ENCODE measurements at places on chromosomes 6 and 20.

DNA sequence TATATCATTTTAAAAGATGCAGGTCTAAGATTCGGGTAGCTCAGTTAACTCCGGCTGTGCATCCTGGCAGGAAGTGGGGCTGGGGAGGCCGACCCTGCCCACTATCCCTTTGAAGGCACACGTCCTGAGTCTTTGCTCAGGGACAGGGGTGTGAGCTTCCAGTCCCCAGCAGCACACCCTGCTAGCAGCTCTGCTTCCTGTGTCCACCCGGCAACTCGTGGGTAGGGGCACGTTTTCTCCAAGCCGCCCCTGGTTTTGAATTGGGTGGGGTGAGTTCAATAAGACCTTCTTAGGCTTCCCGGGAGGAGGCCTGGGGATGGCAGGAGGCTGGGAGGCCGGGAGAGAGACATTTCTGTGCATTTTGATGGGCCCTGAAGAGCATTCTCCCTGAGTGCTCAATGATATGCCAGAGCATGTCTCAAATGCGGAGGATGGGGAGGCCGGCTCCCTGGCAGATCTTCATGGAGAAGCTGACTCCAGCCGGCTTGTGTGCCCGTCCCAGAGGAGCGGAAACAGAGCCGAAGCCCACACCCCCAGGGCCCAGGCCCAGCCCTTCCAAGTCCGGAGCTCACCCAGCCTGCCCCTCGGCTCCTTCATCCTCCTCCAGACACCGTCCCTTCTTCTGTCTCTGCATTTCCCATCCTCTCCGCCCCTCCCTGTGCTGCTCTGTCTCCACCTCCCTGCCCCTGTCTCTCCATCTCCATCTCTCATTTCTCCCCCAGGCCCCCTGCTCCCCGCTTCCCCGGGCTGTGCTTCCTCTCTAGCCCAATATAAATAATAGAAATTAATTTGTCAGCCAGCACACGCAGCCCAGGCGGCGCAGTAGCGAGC, 36.3 kb upstream of the ZFAND3 start:
- DNase-seq, result no peak

- no peak for DNase-seq
Observed at GRCh38 chr6:20468209-20468608, 66.0 kb upstream of the CDKAL1 start.

- peak; percentile 21 for DNase-seq
Observed at GRCh38 chr20:19975436-19975799, 41.7 kb upstream of the NAA20 start.

DNA sequence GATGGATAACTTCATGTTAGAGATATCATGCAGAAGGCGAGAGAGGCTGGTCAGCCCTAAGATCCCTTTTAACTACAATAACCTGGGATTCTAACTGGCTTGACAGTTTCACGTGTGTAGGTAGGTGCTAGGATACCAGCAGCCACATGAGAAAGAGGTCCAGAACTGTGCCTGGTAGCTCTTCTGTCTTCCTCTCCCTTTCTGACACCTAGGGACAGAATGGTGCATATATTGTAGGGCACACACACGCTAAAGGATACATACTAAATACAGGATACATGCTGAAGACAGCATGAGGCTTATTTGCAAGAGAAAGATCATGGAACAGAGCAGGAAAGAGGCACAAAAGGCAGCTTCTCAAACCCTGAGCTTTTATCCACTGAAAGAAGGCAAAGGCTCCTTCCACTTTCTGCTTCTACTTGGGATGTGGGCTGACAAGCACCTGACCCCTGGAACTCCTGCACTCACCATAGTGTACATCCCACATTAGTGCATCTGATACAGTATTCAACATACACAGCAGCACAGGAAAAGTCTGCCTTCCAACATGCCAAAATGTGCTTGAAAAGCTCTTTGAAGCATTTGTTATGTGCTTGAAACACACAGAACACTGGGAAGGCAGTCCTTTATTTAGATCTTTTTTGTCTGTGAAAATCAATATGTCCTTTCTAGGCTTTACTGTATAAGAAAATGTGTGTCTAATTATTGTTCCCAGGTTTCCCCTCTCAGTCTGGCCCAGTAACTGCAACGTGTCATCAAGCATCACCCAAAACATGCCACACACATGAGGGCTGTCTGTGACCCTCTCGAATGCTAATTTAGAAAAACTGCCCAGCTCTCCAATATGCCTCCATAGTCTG, 3.2 kb downstream of the SLC22A23 start:
- DNase-seq, result no peak

- peak; percentile 69 for DNase-seq
Observed at GRCh38 chr6:44064089-44064947, 62.9 kb downstream of the MRPL14 start.
